Activated CD4-positive, alpha-beta T cell treated with anti-CD3 and anti-CD28 coated beads, Interleukin-2, amount 10 ng/mL, durations not matched to agents 24 days and 14 days (primary cell): ENCODE measurements at places on chromosomes 6 and 20. TPM values are rescaled to one million over a fixed set of nuclear protein-coding genes. Genes with fewer than 3 reads are reported as not detected.

- no peaks in the 10 kb centered on the region for H3K36me3 ChIP-seq
- no peak overlapping the region for H3K27ac ChIP-seq
- no peak overlapping the region for H3K4me3 ChIP-seq
- no peaks in the 10 kb centered on the region for H3K4me1 ChIP-seq
- no peak for DNase-seq
These were observed 123.1 kb downstream of the GRIK2 start for GRCh38 chr6:101516578-101516977.

DNA sequence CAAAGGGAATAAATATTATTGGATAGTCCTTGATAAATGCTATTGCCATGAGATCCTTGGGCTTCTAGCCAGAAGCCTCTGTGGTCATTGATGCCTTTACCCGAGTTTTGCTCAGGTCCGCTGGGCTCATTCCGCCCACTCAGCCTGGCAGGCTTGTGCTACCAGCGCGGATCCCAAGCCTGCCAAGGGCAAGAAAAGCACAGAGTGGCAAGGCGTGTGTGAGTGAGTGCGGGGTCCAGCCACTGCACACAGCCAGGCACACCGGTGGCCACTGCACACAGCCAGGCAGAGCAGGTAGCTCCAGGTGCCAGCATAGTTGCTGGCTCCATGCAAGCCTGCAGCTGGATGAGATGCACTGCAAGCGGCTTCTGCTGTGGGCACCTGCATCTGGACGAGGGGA is 38.7 kb downstream of the STK38 start:
- no peaks in the 10 kb centered on the region for H3K27me3 ChIP-seq
- H3K4me1 ChIP-seq, result peaks cover 17% of the 10 kb centered on the region
- no peak overlapping the region for H3K4me3 ChIP-seq
- DNase-seq, result no peak

GRCh38 chr6:149084026-149084425 is 233.5 kb upstream of the TAB2 start:
- peaks cover 76% of the 10 kb centered on the region for H3K4me1 ChIP-seq
- peak overlapping the region; percentile 92 for H3K27ac ChIP-seq
- peak overlapping the region; percentile 69 for H3K4me3 ChIP-seq
- DNase-seq, result peak; percentile 73
- no peaks in the 10 kb centered on the region for H3K27me3 ChIP-seq
- H3K36me3 ChIP-seq, result peaks cover 9% of the 10 kb centered on the region

DNA sequence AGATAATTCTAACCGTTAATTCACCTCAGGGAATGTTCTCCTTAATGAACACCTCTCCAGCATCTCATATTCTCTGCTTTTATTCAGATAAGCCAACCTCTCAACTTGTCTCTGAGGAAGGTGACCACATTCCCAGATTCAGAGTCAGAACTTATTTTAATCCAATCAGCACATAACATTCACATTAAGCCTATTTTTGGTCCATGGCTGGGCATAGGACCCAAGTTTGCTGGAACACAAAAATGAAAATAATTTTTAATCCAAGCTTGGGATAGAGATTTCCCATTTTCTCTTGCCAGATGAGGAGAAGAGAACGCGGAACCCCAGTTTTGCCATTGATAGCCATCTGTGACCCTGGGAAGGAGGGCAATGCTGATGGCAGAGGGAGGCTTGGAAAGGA is 126.5 kb downstream of the FRK start:
- H3K4me3 ChIP-seq, result no peak overlapping the region
- H3K4me1 ChIP-seq, result no peaks in the 10 kb centered on the region
- H3K27me3 ChIP-seq, result no peaks in the 10 kb centered on the region
- no peak overlapping the region for H3K27ac ChIP-seq

DNA sequence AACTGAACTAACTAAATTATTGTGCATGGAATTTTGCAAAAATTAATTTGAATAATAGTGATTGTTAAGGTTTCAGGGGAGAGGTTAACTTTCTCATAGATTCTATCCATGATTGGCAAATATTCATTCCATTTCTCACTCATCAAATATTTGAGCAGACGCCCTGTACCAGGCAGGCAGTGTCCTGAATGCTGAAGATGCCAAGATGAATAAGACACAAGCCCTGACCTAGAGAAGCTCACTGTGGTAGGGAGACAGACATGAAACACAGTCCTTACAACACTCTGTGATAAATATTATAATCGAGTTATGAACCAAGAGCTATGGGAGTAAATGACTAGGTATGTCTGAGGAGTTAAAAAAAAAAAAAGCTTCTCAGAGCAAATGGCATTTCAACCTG is 18.4 kb upstream of the ID4 start:
- H3K4me3 ChIP-seq, result no peak overlapping the region
- no peaks in the 10 kb centered on the region for H3K4me1 ChIP-seq
- no peaks in the 10 kb centered on the region for H3K36me3 ChIP-seq
- no peak for DNase-seq
- H3K27ac ChIP-seq, result no peak overlapping the region

DNA sequence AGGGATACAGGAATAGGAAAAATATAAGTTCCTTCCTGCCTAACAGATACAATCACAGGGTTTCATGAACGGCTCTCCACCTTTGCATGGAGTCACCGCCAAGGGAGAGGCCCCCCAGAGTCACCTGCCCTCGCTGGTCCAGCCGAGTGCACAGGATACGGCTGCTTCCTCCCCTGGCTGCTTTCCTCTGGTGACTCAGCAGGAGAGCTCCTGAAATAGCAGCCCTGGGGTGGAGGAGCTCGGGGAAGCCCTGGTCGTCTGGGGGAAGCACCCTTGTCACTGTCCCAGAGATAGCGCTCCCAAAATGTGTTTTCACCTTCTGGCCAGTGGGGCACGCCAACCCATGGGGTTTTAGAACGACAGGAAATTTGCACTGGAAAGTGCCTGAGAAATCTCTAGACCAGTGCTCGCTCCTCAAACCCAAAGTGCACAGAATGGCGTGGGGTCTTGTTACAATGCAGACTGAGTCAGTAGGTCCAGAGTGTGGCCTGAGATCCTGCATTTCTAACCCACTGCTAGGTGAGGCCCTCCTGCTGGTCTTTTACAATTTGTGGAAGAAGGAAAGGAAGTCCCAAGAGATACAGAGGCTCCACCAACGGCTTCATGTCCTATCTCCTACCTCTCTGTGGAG is 35.9 kb upstream of the FAM50B start:
- peaks cover 7% of the 10 kb centered on the region for H3K27me3 ChIP-seq
- H3K4me1 ChIP-seq, result no peaks in the 10 kb centered on the region
- H3K36me3 ChIP-seq, result no peaks in the 10 kb centered on the region
- no peak for DNase-seq
- no peak overlapping the region for H3K27ac ChIP-seq

DNA sequence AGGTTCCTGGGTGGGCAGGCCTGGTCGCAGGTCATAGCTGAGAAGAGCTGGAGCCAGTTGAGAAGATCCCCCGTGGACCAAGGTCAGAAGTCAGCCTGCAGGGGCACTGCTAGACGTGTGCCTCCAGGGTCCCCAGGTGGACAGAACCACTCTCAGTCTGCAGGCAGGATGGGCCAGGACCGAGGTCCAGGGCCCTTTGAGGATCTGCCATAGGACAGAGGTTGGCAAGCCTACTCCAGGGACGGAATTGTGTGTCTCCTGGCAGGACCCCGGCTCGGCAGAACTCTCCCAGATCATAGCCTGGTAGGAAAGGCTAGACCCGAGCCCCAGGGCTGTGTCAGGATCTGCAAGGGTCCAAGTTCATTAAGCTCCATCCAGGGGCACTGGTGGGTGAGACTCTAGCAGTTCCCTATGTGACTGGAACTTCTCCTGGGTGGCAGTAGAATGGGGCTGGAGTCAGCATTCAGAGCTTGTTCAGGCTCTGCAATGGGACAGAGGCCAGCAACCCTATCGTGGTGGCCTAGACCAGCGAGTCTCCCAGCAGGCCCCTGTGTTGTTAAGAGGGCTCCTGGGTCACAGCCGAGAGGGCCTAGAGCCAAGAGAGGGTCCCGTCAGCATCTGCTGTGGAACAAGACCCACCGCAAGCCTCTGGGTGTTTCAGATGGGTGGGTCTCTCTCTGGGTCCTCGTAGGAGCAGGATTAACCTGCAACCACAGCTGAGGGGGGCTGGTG is 18.2 kb downstream of the TTLL2 start:
- no peak for DNase-seq
- no peak overlapping the region for H3K4me3 ChIP-seq
- H3K36me3 ChIP-seq, result no peaks in the 10 kb centered on the region
- H3K27me3 ChIP-seq, result peaks cover 26% of the 10 kb centered on the region

DNA sequence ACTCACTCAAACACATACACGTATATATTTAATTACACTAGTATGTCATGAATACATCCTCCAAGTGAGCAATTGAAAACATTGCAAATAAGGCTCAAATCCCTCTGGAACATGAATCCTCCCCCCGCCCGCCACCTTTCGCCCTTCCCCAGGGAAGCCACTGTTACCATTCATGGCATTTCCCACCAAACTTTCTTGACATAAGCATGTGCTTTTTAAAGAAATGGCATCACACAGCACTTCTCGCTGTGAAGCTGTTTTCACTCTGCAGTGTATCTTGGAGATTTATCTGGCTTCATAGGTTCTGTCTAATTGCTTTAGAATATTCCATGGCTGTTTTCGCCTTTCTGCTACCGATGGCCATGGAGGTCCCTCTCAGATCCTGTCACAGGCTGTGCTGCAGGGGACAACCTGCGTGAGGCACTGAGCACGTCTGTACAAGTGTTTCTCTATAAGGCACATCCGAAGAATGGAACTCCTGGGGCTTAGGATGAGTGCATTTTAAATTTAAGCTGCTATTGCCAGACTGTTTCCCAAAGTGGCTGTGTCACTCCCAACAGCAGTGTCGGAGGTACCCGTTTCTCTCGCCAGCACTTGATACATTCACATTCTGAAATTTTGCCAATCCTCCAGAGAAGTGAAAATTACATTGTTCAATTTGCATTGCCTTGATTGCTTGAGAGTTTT is 22.2 kb upstream of the PHACTR3 start:
- no peak for DNase-seq
- peaks cover 7% of the 10 kb centered on the region for H3K4me1 ChIP-seq
- no peaks in the 10 kb centered on the region for H3K36me3 ChIP-seq

DNA sequence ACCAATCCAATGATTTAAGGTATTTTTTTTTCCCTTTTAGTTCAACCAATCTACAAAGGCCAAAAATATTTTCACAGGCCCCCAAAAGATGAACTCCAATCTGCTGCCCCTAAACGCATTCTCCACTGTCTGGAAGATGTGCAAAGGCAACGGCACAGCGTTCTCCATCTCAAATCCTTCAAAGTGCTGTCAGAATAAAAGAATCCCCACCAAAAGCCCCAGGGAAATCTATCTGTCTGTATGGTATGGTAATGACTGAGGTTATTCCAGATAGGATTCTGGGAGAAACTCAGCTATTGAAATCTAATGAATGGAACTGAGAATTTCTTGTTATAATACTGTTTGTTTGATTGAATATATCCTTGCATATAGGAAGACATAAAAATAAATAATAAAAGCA is 217.8 kb upstream of the CCN2 start:
- no peaks in the 10 kb centered on the region for H3K4me1 ChIP-seq
- H3K27ac ChIP-seq, result no peak overlapping the region
- DNase-seq, result no peak
- H3K27me3 ChIP-seq, result no peaks in the 10 kb centered on the region
- H3K4me3 ChIP-seq, result no peak overlapping the region

GRCh38 chr6:132907231-132907630 is 92.9 kb downstream of the RPS12 start:
- H3K36me3 ChIP-seq, result no peaks in the 10 kb centered on the region
- H3K4me3 ChIP-seq, result no peak overlapping the region
- H3K27ac ChIP-seq, result no peak overlapping the region
- DNase-seq, result no peak
- peaks cover 5% of the 10 kb centered on the region for H3K27me3 ChIP-seq
- no peaks in the 10 kb centered on the region for H3K4me1 ChIP-seq

DNA sequence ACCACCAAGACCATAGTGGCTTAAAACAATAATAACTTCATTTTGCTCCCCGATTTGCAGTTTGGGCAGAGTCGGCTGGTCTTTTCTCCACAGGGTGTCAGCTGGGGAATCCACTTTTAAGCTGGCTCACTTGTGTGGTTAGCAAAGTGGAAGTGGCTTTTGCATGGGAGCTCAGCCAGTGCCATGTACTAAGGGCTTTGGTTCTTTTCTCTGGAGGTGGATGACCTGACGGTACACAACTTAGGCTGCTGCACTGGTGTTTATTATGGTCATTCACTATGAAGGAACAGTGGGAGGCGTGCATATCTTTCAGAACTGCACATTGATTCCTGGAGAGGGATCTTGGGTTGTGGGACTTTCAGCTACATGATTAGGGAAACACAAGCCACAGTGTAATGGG is 141.0 kb downstream of the OR2B2 start:
- H3K36me3 ChIP-seq, result no peaks in the 10 kb centered on the region
- peaks cover 12% of the 10 kb centered on the region for H3K27me3 ChIP-seq
- no peak overlapping the region for H3K27ac ChIP-seq
- H3K4me3 ChIP-seq, result no peak overlapping the region
- no peak for DNase-seq

Gene MCCD1
- total RNA-seq, result not detected in 2 replicates

DNA sequence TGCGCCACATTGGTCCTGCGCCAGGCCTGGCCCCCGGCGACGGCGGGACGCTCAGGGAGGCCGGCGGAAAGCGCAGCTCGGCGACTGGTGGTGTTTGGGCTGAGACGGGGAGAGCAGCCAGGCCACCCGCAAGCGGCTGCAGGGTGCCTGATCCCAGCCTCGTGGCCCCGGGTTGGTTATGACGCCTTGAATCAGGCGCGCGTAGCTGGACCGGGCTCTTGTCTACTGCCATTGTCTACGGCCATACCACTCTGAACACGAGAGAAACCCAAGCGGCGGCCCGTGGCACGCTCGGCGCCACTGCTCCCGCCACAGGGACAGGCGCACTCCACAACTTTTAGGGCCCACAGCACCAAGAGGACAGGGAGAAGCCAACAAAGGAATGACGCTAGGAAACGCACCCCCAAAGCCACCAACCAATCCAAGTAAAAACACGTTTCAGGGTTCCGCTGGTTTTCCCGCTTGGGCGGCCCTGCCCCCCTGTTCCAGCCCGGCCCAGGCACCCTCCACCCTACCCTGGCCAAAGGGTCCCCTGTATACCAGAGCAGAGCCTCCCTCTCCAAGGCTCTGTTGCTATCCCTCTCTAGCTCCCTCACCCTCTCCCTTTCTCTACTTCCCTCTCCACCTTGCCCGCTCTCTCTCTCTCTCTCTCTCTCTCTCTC is 1849.3 kb upstream of the DEFB115 start:
- peaks cover 6% of the 10 kb centered on the region for H3K36me3 ChIP-seq
- DNase-seq, result no peak
- peaks cover 14% of the 10 kb centered on the region for H3K27me3 ChIP-seq
- peak overlapping the region; percentile 20 for H3K4me3 ChIP-seq
- H3K27ac ChIP-seq, result no peak overlapping the region

Gene PNPLA1
- not detected in 2 replicates for total RNA-seq

Gene SRSF12
- 0.05 TPM in 1 of 2 replicates, not detected in the other for total RNA-seq

Gene SENP6
- total RNA-seq, result 76.7 and 79.4 TPM in 2 replicates

DNA sequence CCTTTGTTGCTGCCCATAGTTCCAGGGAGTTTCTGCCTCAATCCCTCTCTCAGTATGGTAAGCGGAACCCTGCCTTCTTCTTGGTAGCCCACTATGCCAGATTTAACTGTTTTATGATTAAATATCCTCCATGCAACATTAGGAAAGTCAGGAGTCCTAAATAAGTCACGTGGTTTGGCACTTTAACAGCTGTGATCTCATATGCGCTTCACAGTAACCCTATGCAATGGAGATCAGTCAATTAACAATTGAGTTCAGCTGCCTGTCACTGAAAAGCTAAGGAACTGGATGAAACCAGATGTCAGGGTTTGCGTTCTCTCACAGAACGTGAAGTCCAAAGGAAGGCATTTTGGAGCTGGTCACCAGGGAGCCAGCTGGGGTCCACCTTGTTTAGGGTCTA is 81.6 kb downstream of the PSMB1 start:
- no peak overlapping the region for H3K27ac ChIP-seq
- H3K36me3 ChIP-seq, result no peaks in the 10 kb centered on the region
- H3K4me1 ChIP-seq, result no peaks in the 10 kb centered on the region
